Common myeloid progenitor, CD34-positive (primary cell): ENCODE measurements at places on chromosomes 1 and 21.

GRCh38 chr1:159092036-159092760 is 15.6 kb upstream of the AIM2 start:
- DNase-seq, result peak; percentile 83

DNA sequence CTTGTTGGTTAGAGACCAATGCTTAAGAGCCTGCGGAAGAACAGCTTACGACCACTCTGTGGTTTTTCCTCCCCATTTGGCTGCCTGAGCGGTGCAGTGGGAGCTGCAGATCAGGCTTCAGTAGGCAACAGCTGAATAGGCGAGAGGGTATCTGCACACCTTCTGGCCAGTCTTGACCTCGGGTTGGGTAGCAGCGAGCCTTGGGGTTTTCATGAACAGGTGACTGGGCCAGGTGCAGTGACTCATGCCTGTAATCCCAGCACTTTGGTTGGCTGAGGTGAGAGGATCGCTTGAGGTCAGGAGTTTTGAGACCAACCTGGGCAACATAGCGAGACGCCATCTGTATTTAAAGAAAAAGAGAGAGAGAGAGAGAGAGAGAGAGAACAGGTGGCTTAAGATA is 41.0 kb downstream of the NENF start:
- no peak for DNase-seq

DNA sequence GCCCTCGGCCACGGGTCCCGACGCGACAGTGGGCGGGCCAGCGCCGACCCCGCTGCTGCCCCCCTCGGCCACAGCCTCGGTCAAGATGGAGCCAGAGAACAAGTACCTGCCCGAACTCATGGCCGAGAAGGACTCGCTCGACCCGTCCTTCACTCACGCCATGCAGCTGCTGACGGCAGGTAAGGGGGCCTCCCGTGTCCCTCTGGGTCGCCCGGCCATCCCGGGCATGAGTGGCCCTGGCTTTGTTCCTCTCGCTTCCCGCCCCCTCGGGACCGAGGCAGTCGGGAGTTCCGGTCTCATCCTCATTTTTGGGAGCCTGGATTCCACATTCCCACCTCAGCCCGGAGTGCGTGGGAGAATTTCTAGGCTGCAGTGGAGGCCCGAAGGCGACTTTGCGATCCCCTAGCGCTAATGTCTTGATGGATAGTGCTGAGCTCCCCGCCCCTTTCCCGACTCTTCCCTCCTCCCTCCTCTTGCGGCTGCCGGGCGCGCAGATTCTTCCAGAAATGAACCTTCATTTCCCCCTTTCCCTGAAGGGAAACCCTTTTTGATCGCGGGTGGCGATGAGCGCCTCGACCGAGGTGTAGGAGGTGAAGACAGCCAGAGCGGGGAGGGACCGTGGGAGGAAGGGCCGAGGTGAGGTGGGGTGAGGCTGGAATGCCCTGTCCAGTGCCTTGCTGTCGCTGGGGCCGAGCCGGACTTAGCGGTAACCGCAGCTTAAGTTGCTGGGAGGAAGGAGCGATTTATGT is 705 bp downstream of the KHDRBS1 start:
- DNase-seq, result no peak

DNA sequence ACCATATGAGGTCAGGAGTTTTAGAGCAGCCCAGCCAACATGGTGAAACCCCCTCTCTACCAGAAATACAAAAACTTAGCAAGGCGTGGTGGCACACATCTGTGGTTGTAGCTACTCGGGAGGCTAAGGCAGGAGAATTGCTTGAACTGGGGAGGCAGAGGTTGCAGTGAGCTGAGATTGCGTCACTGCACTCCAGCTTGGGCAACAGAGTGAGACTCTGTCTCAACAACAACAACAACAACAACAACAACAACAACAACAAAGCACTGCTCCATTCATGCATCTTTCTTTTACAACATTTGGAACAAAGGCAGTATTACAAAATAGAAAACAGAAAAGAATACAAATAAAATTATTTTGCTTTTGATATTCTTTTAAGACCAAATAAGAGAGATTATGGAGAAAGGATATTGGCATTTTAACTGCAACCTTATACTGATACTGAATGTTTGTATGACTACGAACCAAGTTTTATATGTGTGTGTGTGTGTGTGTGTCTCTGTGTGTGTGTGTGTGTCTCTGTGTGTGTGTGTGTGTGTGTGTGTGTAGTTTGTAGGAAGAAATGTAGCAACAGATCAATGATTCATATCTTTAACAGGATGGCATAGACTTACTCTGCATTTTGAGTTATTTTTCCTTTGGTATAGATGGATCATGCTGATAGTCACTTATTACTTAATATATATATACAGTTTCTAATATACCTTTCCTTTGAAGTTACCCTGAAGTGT is 24.6 kb downstream of the ATF6 start:
- DNase-seq, result no peak

GRCh38 chr1:15218287-15219279 is 28.4 kb upstream of the FHAD1 start:
- peak; percentile 71 for DNase-seq

DNA sequence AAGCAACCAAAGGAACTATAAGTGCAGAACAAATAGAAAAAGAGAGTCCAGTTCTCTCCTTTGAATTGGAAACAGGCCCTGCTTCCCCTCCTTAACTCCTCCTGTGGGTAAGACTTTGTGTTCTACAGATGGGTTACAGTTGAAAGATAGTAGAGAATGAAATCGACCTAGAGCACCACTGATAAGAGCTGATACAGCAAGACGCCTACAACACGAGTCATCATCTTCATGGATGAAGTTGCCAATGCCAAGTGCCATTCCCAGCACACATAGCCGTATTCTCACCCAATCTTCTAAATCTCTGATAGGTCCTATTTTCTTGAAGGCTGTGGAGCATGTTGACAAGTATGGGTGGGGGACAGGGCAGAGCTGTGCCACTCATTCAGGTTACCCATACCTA is 99.8 kb upstream of the CAMK1G start:
- DNase-seq, result no peak

DNA sequence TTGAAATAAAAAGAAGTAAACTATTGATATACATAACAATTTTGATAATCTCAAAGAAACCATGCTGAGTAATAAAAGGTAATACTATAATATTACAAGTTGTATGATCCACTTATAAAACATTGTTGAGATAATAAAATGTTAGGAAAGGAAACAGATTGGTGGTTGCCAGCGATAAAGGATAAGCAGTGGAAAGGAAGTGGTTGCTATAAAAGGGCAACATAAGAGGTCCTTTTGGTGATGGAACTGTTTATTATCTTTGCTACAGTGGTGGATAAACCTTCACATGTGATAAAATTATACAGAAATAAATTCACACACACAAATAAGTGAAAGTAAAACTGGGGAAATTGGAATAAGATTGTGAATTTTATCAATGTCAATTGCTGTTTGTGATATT is 15.1 kb downstream of the OR6F1 start:
- peak; percentile 6 for DNase-seq

GRCh38 chr21:25563361-25564116 is 43.7 kb downstream of the MRPL39 start:
- DNase-seq, result peak; percentile 79

GRCh38 chr1:214259353-214259977 is 21.5 kb upstream of the SMYD2 start:
- DNase-seq, result no peak

- no peak for DNase-seq
Observed at GRCh38 chr1:27258598-27258997, 24.2 kb downstream of the WDTC1 start.

DNA sequence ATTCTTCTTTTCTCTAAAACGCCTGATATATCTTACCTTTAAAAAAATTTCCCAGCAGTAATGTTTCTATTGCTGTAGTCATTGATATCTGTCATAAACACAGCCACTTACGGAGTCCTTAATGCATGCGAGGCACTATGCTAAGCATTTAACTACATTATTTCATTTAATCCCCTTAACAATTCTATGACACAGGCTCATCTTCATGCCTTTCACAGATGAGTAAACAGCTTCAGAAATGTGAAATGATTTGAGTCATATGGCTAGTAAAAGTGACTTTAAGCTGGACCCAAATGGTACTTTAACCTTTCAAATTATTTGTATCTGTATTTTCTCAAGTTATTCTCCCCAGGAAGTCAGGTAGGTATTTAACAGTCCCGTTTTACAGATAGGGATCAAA is 125.1 kb upstream of the FGGY start:
- DNase-seq, result no peak

DNA sequence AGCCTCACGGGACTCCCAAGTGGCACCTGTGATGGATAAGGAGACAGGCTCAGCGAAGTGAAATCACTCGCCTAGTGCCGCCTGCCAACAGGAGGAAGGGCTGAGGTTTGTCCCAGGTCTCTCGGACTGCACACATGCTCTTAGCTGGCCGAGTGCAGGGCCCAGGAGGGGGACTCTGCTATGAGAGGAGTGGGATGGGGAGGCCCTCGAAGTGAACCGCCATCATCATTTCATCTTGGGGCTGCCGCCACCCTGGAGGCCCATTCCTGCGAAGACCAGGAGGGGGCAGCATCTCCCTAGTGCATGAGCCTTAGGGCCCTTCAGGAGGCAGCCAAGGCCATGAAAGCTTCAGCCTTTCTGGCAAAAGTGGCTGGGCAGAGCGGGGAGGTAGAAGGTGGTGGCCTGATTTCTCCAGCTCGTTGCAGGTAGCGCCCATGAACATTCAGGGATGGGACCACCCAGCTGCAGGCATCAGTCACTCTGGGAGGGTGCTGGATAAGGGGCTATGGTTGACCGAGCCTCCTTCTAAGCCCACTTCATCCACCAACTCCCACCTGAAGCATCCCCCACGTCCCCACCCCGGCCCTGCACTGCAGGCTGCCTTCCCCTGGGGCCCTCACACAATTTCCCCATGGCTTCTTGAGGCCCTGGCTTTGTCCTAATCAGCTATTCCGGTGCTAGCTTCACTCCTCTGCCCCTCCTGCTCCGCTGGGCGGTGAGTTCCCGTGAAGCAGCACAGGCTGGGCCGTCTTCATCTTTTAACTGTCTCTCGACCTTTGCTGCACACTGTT is 17.2 kb upstream of the RASSF5 start:
- peak; percentile 60 for DNase-seq

GRCh38 chr1:7228252-7228961 is 443.2 kb downstream of the CAMTA1 start:
- DNase-seq, result no peak

DNA sequence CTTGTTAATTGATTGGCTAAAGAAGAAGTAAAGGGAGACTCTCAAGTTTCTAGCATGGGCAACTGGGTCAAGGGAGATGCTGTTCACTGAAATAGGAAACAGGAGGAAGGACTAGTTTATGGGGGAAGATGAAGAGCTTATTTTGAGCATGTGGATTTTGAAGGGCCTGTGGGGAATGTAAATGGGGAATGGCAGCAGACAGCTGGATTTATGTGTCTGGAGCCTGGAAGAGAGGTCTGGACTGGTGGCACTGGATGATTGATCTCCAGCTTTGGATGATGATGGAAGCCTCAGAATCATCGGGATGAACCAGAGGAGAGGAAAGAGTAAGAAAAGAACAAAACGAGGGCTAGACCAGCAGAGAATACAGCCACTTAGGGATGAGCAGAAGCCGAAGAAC is 54.9 kb upstream of the ENAH start:
- no peak for DNase-seq

GRCh38 chr1:153432874-153433681 is 16.8 kb downstream of the S100A7A start:
- DNase-seq, result no peak

GRCh38 chr1:230144010-230144614 is 77.1 kb downstream of the GALNT2 start:
- DNase-seq, result no peak

DNA sequence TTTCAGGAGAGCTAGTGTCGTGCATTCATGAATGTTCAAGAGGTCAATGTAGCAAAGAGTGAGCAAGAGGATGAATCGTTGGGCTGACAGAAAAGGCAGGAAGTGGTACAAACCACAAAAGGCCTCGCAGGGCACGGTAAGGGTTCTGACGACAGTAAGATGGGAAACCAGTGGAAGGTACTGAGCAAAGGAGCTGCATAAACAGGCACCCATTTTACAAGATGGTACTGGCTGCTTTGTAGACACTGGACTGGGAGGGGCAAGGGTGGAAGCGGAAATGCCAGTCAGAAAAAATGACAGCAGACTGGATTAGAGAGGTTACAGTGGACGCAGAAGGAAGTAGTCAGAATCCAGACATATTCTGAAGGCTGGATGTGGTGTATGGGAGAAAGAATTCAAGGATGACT is 123.5 kb downstream of the PTPN14 start:
- DNase-seq, result peak; percentile 87

GRCh38 chr1:200221614-200222282 is 188.1 kb downstream of the ZNF281 start:
- DNase-seq, result no peak

GRCh38 chr1:47181095-47181954 is 8.5 kb downstream of the PDZK1IP1 start:
- DNase-seq, result peak; percentile 95

DNA sequence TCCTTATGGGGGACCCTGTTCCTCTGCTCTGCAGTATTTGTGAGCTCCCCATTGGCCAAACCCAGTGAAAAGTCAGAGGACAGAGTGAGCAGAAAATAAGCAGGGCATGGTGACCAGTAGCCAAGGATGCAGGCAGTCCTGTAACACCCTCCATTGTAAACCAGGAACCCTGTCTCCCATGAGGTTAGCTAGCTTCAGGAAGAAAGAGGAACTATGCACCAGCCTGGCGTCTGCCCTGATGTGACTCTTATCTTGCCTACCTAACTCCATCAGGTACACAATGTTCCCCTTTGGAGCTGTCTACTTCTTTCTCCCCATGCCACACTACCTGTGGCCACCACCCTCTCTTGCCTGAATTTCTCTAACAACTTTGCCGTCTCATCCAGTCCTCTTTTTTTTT is 119.2 kb downstream of the LRIG2 start:
- DNase-seq, result peak; percentile 79

DNA sequence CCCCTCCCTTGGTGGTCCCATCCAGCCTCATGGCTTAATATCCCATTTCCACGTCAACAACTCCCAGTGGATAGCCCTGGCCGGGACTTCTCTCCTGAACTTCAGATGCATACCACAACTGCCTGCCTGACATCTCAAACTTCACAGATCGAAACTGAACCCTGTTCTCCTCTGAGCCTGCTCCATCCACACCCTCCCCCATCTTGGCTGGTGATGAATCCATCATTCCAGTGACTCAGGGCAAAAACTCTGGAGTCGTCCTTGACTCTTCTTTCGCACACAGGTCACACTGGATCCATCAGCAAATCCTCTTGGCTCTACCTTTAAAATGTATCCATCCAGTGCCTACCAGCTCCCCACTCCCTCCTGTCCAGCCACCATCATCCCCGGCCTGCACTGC is 3.9 kb downstream of the TAS1R2 start:
- no peak for DNase-seq

GRCh38 chr1:200228081-200228480 is 181.8 kb downstream of the ZNF281 start:
- no peak for DNase-seq

DNA sequence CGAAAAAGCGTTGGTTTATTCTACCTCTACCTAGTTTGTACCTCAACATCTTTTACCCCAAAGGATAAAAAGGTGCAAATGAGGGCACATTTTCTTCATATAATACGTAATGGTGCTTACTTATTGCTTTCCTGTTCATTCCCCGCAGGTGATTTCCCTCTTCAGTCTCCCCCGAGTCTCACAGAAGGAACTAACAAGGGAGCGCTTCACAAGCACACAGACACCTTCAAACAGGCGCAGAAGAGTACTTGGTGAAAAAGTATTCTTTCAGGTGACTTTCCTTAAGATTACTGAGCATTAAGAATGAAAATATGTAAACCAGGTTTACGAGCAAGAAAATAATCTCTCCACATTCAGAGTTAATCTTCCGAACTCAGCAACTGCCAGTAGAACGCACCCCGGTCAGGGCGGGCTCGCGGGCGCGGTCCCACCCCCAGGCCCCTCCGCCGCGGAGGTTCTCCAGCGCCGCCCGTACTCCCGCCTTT is 511 bp upstream of the RABGAP1L start:
- DNase-seq, result no peak
